GM23248 (cell line): ENCODE measurements at places on chromosomes 1 and 21. TPM values are rescaled to one million over a fixed set of nuclear protein-coding genes. Genes with fewer than 3 reads are reported as not detected.

DNA sequence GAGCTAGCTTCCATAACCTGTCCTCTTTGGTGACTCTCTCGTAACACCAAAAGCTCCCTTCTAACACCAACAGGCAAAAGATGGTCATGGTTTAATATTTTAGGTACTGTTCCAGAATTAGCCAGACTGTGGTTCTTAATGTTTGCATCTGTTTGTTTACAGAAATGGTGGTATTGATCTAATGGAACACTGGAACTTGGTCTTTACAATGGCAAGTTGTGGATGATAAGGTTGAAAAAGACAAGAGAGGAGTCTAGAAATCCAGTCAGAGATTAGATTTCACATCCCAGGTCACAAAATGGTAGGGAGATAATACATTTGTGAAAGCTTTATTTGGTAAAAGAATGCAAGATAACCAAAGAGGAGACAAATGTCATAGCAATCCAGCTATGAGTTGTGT lies 293.1 kb downstream of the SMYD3 start:
- no peak for DNase-seq

GRCh38 chr1:47679301-47679791 lies 241.5 kb downstream of the FOXD2 start:
- peak; percentile 7 for DNase-seq

- DNase-seq: no peak
These were observed 199.4 kb downstream of the HMCN1 start for GRCh38 chr1:185933580-185933979.

TTC34 gene
- total RNA-seq: 0.22 TPM in 1 of 2 replicates, not detected in the other

DIO1 gene
- total RNA-seq: not detected in 2 replicates

HSPB7 gene
- 22.9 and 35.7 TPM in 2 replicates for total RNA-seq
